Suppressor macrophage (primary cell): ENCODE measurements at places on chromosomes 2 and 18.
A peak's percentile ranks its signal among the peaks of the same experiment; 100 is the strongest.

- no peak for DNase-seq
Measured at GRCh38 chr2:151943461-151943860, 115.2 kb upstream of the ARL5A start.

DNA sequence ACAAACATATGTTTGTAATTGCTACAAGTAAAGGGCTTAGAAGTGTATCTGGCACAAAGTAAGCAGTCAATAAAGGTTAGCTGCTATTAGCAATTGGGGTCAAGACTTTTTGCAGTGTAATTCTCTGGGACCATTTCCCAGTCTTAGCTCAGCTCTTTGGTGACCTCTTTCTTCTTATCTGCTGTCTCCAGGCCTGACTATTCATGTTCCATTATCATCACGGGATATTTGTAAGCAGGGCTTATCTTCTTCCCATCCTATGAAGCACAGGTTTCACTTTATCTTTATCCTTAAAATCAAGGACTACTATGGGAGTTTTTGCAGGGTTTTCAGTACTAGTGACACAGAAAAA, 131.7 kb downstream of the DOCK10 start:
- DNase-seq = no peak

DNA sequence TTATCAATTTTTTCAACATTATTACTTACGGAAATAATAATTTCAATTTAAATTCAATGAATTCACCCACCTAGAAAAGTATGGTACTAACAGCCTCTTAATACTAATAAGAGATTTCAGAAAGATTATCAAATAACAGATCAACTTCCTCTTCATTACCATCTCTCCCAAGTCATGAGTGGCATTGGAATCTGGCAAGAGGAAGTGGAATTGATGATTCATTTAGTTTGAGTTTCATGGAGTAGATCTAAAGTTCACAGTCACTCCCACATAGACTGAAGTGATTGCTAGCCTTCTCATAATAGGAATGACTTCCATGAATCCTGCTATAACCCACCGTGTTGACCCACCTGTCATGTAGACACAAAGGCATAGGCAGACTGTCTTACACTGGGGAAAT, 77.7 kb upstream of the WDR75 start:
- DNase-seq = peak; percentile 58

- DNase-seq = peak; percentile 34
Measured at GRCh38 chr2:42367835-42368234, 6.8 kb upstream of the COX7A2L start.

DNA sequence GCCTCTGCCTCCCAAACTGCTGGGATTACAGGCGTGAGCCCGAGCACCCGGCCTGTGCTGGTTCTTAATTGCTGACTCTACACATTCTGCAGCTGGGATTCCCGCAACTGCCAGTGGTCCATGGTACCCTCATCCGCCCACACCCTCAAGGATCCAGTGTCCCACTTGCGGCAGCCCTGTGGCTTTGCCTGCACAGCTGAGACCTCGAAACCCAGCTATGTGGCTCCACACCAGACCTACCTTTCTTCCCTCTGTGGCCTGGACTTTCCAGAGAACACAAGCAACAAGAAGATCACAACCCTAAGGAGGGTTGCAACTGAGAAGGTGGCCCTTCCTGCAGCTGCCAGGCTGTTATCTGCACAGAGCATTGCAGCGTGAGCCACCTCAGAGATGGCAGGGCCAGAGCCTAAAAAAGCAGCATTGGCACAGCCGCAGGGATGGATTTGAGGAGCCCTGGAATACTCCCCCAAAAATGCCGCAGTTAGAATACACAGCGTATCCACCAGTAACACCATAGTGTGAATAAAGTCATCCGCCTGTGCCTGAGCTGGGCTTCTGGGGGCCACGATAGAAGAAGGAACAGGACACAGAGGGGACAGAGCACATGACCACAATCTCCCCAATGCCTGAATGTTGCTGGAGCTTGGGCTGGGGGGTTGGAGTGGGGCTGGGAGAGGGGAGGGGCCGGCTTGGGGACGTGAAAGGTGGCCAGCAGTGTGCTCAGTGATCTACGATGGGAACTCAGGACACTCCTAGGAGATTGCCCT, 1.9 kb downstream of the GPR55 start:
- DNase-seq = no peak

- DNase-seq = no peak
Measured at GRCh38 chr2:69210385-69210784, 176.6 kb downstream of the GFPT1 start.

- DNase-seq = peak; percentile 3
Measured at GRCh38 chr18:8795586-8796325, 90.4 kb downstream of the MTCL1 start.

DNA sequence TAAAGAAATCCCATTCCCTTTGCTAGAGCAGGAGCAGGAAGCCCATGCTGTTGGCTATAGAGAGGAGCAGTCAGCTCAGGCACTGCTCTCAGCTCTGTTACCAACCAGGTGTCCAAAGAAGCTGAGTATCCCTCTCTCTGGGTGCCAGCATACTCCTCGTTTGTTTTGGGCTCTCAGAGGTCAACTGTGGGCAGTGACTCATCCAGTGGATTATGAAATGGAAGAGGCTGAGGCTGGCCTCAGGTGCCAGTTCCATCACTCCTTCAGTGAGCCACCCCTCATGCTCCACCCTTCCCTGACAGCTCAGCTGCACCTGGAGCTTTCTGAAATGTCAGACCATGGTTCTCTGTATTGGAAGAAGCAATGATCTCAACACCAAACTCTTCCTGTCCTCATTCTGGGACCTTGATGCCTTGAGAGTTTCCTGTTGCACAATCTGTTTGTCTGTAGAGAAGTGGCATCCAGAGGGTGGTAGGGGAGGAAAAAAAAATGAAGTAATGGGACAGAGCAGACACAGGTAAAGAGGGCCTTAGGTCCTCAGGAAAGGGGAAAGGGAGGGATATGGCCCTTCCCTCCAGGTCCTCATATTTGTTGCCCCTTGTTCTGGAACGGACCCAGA, 31.2 kb upstream of the EN1 start:
- DNase-seq = peak; percentile 31

DNA sequence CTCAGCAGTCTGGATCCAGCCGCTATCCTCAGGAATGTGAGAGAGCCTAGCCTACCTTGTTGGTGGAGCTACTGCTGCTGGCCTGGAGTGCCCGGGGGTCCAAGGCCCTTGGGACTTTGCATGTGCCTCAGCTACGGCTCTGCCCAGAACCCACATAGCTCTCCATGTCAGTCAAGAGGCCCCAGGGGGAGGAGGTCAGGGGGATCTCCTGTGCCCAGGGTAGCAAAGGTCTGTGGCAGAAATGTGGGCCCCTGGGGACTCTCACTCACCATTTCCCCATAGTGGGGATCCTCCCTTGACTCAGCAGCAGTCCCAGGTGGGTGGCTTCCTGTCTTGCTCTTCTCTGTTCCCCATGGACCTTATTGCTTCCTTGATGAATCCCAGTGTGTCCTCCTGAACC, 342.7 kb upstream of the CHAC2 start:
- DNase-seq = no peak

GRCh38 chr2:9102861-9103662, 99.6 kb upstream of the MBOAT2 start:
- DNase-seq = no peak

DNA sequence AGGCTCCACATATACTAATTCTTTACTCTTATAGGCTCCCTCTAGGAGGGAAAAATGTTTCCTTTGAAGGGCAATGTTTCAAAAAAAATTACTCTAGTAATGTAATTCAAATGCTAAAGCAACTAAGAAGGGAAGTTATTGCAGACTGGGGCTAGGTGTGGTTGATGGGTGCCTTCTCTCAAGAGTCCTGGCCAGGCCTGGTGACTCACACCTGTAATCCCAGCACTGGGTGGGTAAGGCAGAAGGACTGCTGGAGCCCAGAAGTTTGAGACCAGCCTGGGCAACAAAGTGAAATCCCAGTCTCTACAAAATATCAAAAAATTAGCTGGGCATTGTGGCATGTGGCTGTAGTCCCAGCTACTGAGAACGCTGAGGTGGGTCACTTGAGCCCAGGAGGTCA, 31.2 kb upstream of the CDKL4 start:
- DNase-seq = no peak

DNA sequence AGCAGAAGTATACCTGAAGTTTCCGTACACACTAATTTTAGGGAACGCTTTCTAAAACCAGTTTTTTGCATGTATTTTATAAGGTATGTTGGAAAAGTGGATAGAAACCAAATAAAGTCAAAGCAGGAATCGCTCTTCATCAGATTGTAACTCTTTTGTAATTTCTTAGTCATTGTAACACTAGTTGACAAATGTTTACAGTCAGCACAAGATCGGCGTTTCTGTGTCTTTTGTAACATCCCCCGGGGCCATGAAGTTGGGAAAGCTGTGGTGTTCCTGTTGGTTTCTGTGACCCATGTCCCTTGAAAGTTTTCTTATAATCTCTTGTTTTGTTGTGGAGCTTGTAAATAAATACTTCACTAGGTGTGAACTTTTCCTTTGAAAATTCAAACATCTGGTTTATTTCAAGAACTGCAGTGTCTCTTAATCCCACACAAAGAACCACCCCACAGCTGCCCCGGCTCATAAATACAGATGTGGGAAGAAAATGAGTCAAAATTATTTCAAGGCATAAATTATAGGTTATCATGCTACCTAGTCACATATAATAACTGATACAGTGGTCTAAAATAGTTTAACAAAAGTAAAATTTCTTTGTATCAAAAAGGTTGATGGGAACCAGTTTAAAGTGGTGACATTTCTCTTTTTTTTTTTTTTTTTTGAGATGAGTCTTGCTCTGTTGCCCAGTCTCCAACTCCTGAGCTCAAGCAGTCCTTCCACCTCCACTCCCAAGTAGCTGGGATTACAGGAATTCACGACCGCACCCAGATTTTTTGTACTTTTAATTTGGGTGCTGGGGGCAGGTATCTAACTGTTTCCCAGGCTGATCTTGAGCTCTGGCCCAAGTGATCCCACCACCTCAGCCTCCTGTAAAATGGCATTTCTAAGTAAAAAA, 751 bp upstream of the NMI start:
- peak; percentile 78 for DNase-seq

- no peak for DNase-seq
Measured at GRCh38 chr2:233847248-233847898, 7.0 kb downstream of the HJURP start.

GRCh38 chr2:98861601-98862000, 74.4 kb downstream of the CRACDL start:
- no peak for DNase-seq

GRCh38 chr2:70964596-70965386, 13.6 kb upstream of the ANKRD53 start:
- peak; percentile 87 for DNase-seq

GRCh38 chr2:53253244-53253643, 514.4 kb upstream of the CHAC2 start:
- no peak for DNase-seq

GRCh38 chr2:68751397-68752339, 17.1 kb downstream of the ARHGAP25 start:
- DNase-seq = peak; percentile 96

DNA sequence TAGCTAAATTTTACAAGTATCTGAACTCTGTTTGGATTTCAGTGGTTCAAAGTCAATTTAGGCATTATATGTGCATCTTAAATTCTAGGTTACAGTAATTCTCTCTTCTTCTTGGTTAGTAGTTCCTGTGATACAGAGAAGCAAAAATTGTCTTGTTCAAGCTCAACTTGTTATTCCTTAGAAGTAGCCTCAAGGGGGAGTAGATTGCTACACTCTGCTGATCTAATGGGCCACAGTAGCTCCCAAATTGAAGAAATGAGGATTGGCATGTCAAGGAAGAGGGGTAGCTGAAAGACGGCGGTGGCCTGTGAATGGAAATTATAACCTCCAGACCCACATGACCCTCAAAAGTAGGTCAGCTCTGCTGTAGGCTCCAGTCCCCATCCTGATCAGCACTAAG, 334.7 kb downstream of the HRH4 start:
- DNase-seq = no peak

DNA sequence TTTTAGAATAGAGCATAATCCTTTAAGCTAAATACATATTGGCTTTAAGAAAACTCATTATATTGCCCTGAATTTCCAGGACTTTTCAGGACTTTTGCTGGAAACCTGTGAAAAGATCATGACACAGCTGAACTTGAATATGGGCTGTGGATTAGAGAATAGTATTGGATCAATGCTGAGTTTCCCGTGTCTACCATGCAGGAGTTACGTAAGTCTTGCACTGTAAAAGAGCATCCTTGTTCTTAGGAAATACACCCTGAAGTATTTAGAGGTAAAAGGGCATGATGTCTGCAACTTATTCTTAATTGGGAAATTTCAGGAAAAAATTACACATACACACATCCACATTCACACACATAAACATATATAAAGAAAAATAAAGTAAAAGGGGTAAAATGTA, 82.1 kb downstream of the ZFP36L2 start:
- DNase-seq = peak; percentile 29

- DNase-seq = no peak
Measured at GRCh38 chr18:43914018-43914417, 636.7 kb upstream of the SYT4 start.

DNA sequence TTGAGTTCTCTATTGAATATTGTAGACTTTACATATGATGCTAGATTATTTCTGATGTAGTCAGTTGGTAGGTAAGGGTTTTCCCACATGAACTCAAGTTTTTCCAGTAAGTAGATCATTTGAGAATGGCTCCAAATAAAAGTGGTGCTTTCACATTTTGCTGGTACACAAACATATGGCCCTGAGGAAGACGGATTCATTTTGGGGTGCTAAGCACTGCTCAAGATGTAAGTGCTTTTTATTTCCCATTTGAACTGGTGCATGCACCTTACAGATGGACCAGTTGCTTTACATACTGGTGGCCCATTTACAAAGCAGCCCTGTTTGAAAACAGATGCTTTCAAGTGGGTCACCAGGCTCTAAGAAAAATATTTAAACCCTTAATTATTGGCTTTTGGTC, 266.7 kb downstream of the MEIS1 start:
- no peak for DNase-seq

GRCh38 chr2:219369447-219369861, 18.3 kb downstream of the DNPEP start:
- DNase-seq = no peak

DNA sequence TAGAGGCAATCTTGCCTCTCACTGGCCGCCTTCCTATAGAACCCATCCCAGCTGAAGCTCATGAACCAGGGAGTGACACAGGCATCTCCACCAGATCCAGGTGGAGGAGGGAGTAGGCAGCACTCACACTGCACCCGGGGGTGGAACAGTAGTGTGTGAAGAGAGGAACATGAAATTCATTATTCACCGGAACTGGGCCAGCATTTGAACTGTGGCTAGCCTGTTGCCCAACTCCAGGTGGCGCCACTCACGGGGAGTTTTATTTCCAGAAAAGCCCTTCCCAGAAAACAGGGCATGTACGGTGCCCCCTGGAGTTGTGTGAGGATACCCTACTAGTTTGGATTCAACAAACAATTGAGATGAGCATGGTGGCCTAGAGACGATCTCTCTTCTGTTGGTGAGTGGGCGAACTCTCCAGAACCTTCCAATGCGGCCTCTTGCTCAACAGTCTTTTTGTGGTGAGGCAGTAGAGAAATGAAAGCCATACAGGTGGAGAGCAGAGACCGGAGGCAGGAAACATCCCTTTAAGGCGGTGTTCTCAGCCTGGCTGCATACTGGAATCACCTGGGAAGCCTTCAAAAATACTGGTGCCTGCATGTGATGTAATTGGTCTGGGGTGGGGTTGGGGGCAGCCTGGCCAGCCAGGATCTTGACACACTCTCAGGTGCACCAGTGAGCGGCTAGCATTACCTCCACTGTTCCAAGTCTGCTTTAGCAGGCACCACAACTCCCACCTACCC, 73.5 kb upstream of the NEDD4L start:
- no peak for DNase-seq

- no peak for DNase-seq
Measured at GRCh38 chr18:75923169-75923568, 495.7 kb upstream of the SMIM21 start.

GRCh38 chr2:148957023-148957422, 81.5 kb upstream of the LYPD6B start:
- DNase-seq = peak; percentile 14

- DNase-seq = no peak
Measured at GRCh38 chr2:118658596-118659198, 188.8 kb downstream of the EN1 start.
